ENCODE measurements at places on chromosomes 5 and 9. TPM values are rescaled to one million over a fixed set of nuclear protein-coding genes. Genes with fewer than 3 reads are reported as not detected.

- no peak for DNase-seq
These were observed 37.8 kb downstream of the CDH10 start for GRCh38 chr5:24606971-24607370.

The TAF11L5 gene
- total RNA-seq, result not detected

GRCh38 chr5:172723508-172723907, 47.5 kb downstream of the DUSP1 start:
- DNase-seq, result no peak

The ADAMTS12 gene
- total RNA-seq, result 1.0 TPM

The ADRA1B gene
- total RNA-seq, result 0.50 TPM

DNA sequence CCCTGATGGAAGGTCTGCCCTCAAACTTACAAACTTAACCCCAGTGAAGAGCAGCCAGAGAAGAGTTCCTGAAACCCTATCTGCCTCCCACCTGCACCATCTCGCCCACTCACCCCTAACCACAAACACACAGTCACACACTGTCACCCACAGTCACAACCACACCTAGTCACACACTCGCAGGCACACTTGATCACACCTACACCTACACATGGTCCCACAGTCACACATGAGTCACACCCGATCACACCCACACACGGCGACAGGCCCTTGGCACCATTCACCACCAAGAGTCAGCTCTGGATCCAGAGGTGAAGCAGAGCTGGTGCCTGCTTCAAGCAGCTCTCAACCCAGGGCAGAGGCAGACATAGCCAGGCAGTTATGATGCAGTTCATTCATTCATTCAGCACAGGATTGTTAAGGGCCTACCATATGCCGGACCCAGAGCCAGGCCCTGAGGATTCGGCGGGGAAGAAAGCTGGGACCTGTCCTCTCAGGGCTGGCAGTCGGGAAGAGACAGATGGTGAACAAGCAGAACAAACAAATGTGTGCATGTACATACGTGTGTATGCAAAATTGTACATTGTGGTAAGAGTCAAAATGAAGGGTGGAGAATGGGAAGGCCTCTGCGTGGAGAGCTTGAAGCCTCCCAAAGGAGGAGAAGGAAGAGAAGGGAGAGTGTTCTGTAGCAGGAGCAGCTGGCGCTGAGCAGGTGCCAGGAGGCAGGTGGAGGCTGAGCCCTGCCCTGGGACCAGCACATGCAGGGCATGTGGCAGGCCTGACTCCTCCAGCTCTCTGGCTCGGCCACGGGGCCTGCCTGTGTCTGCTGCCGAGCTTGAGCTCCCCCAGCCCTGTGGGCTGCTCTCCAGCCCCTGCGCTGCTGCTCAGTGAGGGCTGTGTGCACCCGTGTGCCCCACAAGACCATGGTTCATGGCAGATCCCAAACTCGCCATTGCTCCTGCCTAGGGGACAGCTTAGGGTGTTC, 6.4 kb downstream of the TSPAN17 start:
- no peak for DNase-seq

GRCh38 chr5:179776411-179776938, 17.3 kb upstream of the LTC4S start:
- DNase-seq, result no peak

DNA sequence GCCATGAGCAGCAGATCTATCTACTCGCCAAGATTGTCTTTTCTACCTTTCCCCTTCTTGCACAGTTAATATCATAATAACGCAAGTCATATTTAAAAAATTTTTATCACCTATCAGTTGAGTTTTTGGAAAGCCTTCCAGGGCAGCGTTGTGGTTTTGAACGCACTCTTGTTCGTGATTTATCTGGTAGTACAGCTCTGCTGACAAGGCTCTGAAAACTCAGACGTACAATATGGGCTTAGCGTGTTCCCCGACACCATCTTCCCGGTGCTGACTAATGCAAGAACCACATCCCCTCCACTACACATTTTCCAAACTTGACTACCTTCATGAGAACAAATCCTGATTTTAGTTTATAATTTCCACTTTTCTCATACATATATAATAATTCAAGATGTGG, 1.6 kb upstream of the NFIL3 start:
- no peak for DNase-seq

DNA sequence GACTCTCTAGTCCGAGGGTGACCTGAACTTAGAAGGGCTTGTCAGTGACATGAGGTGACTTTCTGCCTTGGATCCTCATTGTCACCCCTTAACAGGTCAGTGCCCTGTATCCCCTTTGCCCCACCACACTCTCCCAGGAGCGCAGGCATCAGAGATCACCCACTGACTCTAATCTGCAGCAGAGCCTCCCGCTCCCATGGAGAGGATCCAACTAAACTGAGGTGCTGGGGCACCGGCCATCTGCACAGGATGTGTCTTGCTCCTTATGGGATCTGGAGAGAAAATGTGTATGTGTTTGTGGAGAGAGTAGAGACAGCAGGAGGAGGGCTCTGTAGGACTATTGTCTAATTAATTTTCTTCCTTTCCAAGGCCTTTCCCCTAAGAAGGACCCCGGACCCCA, 213.7 kb downstream of the ROR2 start:
- no peak for DNase-seq

DNA sequence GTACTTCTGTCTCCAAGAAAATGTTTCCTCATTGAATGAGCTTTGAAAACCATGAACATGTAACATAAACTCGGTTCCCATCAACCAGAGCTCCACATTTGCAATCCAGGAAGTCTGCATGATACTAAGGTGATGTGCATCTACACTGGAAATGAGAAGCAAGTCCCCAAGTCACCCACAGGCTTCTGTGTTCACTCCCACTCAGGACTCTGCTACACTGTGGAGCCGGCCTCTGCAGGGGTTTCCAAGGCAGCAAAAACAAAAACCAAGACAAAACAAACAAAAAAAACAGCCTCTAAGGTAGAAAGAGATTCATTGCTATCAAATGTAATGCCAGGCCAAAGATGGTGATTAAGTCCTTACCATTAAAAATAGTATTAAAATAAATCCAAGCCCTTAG, 593.7 kb downstream of the IRX1 start:
- no peak for DNase-seq

DNA sequence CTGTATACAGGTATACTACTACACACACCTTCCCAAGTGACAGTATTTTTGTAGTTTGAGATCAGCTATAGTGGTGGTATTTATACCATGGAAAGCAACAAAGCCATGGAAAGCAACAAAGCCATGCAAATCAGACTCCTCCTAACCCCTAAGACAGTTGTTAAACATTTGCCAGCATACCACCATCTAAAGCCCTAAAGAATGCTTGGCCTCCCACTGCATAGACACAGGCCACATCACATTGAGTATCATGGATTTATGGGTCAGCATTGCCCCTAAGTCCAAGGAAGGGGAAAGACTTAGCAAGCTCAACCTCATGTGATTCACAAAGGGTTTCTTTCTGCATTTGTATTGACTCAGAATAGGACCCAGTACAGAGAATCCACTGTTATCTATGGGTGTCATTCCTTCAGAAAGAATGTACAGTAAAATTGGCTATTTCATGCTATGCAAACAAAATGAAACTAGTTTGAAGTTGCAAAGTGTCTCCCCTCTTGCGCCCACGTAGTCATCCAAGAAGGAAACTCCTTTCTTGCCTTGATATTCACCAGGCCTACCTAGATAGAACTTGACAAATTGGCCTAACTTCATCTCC, 70.4 kb upstream of the IQGAP2 start:
- no peak for DNase-seq

The PCDHB7 gene
- 0.30 TPM for total RNA-seq

DNA sequence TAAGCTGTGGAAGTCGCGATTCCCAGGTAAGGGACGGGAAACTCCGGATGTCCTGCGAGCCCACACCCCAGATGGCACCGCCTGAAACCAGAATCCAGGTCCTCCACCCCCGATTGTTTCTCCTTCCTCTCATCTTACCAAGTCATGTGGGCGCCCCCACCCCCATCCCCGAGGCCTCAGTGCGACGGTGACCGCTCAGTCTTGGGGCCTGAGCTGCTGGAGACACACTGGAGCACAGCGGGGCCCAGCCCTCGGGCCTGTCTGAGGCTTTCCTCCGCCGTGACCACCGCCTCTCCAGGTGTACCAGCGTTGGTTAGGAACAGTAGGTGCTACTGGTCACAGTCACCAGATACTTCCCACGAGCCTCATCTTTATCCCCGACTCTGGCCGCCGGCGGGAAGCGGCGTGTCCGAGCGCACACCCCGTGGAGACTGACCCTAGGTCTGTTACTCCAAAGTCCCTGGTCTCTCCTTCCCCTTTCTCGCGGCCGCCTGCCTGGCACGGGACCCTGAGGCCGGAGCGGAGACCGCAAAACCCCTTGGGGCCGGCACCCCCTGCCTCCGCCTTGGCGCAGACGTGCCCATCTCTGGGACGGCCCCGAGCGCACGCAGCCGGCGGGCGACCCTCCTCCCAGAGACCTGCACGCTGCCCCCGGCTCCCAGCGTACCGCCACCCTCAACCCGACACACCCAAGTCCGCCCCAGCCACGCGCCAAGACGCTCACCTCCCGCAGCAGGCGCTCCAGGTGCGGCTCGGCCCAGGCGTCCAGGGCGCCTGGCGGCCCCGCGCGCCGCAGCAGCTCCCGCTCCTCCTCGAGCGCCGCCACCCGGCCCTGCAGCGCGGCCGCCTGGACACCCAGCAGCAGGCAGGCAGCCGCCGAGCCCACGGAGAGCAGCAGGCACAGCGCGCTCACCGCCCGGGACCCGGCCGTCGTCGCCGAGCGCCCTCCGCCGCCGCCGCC, 733 bp downstream of the COL23A1 start:
- DNase-seq, result peak; percentile 68

The TMEM167A gene
- 34.9 TPM for total RNA-seq

- no peak for DNase-seq
These were observed 16.7 kb upstream of the RIC1 start for GRCh38 chr9:5612185-5612530.

GRCh38 chr9:123423311-123423640, 67.3 kb downstream of the CRB2 start:
- DNase-seq, result no peak

The OGN gene
- 7.4 TPM for total RNA-seq

- peak; percentile 43 for DNase-seq
These were observed 100.4 kb downstream of the TTLL11 start for GRCh38 chr9:121992571-121993212.

The PCDHGB7 gene
- total RNA-seq, result 5.6 TPM

DNA sequence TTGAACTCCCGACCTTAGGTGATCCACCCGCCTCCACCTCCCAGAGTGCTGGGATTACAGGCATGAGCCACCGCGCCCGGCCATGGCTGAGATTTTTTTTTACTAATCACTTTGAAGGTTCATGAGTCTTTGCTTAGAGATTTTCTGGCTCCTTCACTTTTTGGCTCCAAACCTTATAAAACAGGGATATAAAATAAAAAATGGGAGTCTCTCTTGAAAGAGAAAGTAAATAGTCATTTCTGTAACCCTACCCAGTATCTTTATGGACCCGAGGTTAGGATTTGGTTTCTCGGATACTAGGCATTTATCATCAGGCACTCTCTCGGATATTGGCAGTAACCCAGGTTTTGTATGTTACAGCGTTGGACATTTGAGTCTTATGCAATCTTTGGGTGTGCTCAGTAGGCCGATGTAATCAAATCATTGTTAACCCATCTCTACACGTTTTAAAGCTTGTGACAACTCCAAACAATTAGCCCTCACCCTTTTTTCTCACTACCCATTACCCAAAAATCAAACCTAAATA, 25.3 kb downstream of the STXBP1 start:
- DNase-seq, result peak; percentile 31

GRCh38 chr9:125632321-125633115, 74.5 kb downstream of the MAPKAP1 start:
- no peak for DNase-seq

- DNase-seq, result no peak
These were observed 138.6 kb downstream of the C5orf15 start for GRCh38 chr5:133829786-133830185.

- DNase-seq, result no peak
These were observed 58.5 kb upstream of the PJA2 start for GRCh38 chr5:109468288-109468676.

The CORO2A gene
- total RNA-seq, result 0.10 TPM

The MYMK gene
- total RNA-seq, result not detected

DNA sequence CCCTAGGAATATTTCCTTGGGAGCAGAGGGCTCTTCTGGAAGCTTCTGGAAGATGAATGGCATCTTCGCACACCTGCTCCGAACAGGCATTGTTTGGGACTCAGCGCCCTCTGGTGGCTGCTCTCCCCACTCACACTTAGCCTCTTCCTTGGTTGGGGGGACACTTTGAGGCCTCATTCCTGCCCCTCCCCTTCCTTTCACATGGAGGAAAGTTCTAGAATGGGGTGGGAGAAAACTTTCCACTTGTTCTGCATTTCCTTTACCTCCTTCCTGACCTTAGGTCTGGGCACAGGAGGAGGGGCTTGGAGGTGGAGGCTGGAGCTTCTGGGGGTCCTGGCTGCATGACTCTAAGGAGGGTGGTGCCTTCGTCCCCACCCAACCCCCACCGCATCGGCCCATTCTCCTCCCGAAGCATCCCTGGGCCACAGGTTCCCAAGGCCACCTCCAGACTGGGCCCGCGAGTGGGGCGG, 19.3 kb upstream of the SMIM32 start:
- DNase-seq, result peak; percentile 44

The ANKRD34B gene
- total RNA-seq, result not detected

DNA sequence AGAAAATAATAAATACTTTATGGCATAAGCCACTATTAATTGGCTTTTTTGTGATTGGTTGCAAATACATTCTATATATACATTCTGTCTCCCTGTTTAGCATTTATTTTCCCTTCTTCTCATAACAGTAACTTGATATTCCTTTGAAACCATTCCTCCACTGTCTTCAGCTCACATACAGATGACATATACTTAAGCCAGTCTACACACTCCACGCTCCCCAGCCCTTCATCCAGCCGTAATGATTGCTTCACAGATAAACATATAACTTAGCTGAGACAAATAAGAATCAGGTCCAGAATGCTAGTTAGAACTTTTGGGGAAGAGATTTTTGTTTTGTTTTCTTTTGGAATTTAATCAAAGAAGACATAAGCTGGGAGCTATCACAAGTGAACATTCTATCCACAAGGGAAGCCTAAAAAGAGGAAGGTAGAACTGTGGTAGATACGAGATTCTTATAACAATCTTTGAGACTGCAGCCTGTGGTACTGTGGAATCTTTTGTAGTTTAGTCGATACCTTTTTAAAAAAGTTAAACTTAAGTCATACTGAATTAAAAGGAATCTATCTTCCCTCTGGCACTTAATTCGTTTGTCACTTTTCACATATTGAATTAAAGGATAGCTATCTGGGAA, 365.1 kb upstream of the PRR16 start:
- no peak for DNase-seq

The SOHLH1 gene
- total RNA-seq, result not detected
